ENCODE measurements at places on chromosomes 4 and X.

DNA sequence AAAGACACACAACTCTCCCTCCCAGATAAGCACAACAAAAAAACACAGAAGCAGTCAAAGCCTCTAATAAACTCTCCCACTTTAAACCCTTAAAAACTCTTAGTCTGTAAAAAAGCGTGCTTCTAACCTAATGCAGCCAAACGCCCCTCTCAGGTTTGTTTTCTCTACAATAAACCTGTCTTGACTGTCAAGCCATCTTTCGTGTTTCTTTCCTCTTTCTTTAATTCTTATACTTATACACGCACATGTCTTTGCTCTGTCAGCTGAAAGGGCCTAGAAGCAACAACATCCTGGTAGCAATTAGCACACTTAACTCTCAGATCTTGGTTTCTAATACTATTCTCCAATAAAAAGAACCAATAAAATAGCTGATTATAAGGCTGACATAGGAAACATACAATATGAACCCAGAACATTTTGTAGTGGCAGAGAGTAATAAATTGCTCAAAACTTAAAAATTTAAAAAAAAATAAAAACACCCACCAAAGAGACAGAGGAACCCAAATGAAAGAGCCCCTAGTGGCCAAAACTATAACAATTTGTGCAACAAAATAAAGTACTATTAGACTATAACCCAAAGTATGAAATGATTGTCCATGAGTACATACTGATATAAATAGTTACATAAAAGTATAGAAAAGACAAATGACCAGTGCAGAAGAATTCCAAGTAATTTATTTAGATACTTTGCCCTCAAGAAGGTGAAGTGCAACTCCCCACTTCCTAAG is 440.4 kb upstream of the ADGRL3 start:
- no peak for DNase-seq

- no peak for DNase-seq
Measured at GRCh38 chr4:13329963-13330362, 154.2 kb downstream of the RAB28 start.

DNA sequence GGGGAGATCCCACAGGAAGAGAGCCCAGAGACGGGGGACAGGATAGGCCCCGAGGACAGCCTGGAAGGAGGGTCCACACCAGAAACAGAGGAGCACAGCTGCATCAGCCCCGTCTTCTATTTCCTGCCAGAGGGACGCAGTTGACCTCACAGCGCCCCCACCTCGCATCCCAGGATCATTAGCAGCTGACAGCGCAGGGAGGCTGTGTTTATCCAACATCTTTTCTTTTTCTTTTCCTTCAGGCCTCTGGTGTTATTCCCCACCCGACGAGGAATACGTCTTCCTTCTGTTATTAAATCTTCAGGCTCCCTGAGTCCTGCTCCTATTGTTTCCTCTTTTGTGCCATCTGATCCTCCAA is 75.4 kb downstream of the DCHS2 start:
- DNase-seq: no peak

GRCh38 chrX:17038681-17039161 is 92.3 kb downstream of the REPS2 start:
- no peak for DNase-seq

DNA sequence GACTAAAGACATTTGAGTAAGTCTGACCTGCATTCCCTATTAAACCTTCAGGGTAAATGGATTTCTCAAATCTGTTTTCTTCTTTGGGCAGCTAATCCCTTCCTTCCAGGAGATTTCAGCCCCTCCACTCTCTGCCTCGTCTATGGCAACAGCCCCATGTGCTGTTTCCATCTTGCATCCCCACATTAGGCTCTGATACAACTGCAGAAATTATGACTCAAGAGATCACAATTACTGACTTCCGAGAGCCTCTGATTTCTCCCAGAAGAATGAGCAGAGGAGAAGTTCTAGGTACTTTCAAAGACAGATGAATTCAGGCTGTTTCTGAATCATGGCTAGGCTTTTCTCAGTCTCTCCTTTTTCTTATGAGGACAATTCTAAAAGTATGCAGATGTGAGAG is 38.7 kb downstream of the RAI2 start:
- DNase-seq: no peak

DNA sequence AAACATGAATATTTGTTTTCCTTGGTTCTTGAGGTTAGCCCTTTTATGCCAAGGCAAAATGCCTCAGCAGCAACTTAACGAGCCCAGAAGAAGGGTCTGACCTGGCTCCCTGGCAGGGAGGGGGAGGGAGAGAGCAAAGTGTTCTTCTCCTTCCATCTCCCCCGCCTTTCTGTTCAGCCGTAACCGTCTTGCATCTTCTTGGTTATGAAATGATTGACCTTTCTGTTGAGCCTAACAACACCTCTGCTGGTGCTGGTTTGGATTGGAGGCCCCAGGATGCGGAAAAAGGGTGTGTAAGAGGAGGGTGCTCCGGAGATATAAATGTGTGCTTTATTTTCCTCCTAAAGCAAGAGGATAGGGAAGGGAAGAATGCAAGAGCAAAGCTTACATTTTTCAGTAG is 44.7 kb downstream of the PTTG2 start:
- no peak for DNase-seq

DNA sequence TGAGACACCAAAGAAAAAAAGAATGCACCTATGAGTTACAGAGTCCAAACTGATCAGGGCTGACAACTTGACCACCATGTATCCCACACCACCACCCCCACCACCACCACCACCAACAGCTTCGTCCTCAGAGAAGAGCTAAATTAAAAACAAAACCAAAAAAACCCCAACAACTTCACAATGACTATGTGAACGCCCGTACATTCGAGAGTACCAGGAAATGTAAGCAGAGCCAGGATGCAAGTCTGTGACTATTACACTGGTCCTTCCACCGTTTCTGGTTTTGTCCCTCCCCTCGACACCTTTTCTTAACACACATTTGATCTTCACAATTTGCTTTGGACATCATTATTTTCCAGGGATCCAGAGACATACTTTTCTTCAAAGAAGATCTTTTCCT is 51.0 kb downstream of the WFS1 start:
- DNase-seq: no peak

DNA sequence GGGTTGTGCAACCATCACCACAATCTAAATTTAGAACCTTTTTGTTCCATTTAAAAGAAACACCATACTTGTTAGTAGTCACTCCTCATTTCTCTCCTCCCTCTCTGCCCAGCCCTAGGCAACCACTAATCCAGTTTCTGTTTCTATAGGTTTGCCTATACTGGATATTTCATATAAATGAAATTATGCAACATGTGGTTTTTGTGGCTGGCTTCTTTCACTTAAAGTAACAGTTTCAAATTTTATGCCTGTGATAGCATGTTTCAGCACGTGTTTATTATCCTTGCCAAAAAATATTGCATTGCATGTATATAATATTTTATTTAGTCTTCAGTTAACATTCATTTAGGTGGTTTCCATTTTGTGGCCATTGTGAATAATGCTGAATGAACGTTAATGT is 437.6 kb downstream of the IL1RAPL1 start:
- DNase-seq: no peak

DNA sequence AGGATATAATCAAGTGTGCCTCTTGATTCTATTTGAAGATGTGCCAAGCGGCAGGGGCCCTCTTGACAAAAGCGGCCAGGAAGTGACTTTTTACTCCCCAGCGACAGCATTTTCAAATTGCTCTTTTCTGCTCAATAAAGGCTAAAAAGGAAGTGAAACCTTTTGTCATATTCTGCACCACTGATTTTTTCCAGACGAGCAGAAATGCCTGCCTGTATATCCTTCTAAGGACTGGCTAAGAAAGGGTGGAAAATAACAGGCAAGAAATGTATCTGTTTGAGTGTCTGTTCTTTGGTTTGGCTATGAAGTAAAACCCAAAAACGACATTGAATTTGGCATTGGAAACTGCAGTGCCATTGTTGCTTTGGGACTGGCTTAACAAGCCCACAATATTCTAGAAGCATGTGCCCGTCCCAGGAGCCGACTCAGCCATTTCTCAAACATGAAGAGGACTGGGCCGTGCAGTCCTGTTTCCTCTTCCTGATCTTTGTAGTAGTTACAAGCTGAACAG is 25.4 kb downstream of the TMSB4X start:
- DNase-seq: no peak

DNA sequence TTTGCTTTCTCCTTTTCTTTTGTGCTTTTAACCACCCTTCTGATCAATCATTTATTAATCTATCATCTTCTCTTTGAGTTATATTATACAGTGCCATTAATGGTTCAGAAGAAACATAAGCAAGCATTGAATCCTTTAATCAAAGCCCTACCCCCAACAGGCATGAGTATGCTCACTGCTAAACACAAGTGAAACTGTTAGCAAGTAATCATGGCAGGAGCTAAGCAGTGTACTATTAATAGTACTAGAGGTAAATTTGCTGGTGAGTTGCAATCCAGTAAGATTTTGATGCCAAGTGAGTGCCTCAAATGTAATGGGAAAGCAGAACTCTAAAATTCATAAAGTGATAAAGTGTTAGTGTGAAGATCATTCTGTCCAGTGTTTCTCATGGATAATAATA is 57.2 kb downstream of the FNIP2 start:
- no peak for DNase-seq

DNA sequence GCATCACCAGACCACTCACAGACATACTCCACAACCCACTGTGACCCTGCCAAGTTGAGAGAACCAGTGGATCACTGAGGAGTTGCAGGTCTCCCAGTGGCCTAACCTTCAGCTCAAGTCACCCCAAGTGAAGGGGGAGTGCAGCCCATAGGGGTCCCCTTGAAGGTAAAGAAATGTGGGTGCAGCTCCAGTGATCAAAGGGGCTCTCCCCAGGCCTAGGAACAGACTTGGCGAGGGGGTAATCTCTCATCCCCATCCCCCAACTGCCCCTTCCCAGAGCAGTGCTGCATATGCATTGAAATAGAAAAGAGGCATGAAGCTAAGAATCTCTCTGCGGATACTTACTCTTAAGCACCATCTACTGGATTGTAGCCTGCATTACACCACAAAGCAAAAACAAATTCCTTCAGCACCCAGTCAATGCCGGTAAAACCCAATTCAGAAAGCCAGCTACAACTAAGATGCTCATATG is 27.0 kb downstream of the MAGEE1 start:
- peak; percentile 33 for DNase-seq

DNA sequence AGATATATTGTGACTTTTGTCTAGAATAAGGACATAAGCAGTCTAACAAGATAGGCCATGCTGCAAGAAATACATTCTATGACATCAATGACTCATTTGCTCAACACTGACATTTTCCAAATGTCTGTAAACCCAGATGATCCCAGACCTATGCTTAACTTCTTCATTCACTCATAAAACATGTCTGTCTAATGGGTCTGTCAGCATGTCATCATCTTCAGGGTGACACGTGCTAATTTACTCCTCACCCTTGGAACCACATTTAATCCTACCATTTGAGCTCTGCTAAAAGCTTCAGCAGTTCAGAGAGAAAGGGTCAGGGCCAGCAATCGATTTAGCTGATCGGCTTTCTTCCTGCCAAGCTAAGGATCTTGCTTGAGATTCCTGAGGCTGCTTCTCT is 109.4 kb upstream of the MAP3K15 start:
- DNase-seq: no peak

GRCh38 chrX:118352566-118352965 is 6.7 kb downstream of the WDR44 start:
- DNase-seq: no peak

DNA sequence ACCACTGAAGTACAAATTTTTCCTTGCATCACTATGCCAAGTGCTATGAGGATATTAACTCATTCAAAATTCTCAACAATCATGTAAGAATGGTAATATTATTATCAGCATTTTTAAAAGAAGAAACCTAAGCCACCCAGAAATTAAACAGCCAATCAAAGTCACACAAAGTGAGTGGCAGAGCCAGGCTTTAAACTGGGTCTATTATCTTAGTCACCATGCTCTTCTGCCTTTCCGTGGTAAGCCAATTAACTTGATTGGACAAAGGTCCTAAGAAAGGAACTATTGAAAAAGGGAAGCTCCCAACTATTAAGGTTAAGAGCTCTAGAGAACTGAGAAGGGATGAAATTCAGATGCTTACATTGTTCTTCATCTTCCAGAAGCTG is 111.5 kb downstream of the ASB9 start:
- no peak for DNase-seq

DNA sequence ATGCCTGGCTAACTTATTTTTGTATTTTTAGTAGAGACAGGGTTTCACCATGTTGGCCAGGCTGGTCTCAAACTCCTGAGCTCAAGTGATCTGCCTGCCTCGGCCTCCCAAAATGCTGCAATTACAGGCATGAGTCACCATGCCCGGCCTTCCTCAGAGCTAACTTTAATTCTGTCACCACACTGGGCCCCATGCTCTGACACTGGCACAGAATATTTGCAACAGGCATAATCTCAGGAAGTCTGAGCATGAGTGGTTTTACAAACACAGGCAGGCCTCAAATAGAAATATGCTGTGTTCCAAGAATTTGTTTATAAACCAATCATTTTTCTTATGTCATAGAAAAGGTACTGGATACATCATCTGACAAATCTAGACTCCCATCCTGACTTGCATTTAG is 32.7 kb upstream of the FAM9C start:
- no peak for DNase-seq

DNA sequence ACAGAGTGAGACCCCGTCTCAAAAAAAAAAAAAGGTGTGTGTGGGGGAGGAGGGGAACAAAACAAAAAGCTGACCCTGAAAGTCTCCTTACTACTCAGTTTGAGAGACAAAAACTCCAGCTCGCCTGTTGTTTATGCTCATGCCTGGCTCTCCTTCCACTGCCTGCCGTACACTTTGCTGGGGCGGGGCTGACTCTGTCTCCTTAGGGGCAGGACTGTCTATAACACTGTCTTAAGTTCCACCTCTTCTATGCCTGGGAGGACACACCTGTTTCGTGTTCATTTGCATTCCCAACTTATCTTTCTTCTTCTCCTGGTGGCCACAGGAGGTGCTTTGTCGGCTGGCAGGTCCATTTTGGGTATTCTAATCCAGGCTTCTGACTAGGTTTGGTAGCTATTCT is 81.4 kb downstream of the MTNR1A start:
- DNase-seq: no peak

- no peak for DNase-seq
Measured at GRCh38 chr4:2949782-2950125, 13.5 kb downstream of the NOP14 start.

- no peak for DNase-seq
Measured at GRCh38 chr4:131584587-131584986, 1564.5 kb upstream of the PCDH10 start.

GRCh38 chr4:3744232-3744631 is 22.0 kb upstream of the ADRA2C start:
- no peak for DNase-seq

DNA sequence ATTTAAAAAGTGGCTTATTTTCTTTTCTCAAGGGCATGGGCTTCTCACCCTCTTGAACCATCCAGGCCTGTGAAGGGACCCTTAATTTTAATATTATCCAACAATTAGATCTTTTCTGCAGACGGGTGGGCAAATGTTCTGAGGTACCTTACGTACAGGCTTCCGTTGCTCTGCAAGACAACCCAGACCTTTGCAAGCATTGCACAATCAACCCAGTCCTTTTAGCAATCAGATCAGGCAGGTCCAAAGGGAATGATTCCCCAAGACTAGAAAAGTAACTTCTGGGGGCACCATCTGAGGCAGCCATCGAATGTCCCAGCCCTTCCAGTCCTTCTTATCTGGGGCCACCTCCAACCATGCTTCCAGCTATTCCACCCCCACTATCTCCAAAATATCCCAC is 67.3 kb upstream of the TACR3 start:
- no peak for DNase-seq

All from D341Med (cell line).